NCI-H345 (cell line): ENCODE measurements at places on chromosomes 12 and 14.

DNA sequence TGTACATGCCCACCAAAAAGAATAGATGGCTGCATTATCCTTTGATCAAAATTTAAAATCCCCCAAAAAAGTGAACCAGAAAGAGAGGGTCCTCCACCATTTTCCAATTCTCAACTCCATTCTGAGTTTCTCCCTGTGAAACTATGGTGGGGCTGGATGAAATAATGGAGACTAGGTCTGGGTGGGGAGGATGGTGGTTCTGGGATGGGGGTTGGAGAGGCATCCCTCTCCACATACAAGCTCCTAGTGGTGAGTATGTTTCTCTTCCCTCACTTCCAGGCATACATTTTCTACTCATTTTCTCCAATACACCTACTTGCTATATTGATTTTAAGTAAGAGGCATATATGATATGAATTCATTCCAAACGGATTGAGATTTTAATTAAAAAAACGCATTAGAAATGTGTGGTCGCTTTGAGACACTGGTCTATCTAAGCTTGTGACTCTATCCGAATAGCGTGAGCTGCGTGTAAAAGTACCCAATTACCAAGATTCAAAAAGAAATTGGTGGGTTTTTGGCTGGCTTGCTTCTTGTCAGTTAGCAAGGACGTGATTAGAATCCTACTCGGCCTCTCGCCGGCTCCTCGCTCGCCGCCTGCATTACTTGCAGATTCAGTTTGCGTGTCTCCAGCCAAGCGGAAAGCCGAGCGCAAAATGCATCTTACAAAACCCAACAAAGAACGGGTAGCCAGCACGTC is 3.4 kb downstream of the ASCL1 start:
- DNase-seq, result peak; percentile 77

- DNase-seq, result no peak
Observed at GRCh38 chr12:108850854-108851573, 6.4 kb downstream of the SSH1 start.

DNA sequence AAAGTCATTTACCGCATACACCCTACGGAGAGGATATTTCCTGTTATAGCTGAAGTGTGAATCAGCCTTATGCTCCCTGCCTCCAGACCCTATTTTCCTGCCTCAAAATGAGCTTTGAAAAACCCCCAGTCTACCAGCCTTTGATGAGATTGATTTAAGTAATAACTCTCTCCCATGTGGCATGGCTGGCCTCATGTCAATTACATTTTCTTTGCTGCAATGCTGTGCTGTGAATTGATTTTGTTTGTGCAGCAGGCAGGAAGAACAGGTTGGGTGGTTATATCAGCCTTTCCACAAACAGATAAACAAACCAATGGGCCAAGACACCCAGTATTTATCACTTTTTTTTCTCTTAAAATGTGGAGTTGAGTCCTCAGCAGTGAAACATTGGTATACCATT is 1105.5 kb upstream of the TMEM132C start:
- no peak for DNase-seq

DNA sequence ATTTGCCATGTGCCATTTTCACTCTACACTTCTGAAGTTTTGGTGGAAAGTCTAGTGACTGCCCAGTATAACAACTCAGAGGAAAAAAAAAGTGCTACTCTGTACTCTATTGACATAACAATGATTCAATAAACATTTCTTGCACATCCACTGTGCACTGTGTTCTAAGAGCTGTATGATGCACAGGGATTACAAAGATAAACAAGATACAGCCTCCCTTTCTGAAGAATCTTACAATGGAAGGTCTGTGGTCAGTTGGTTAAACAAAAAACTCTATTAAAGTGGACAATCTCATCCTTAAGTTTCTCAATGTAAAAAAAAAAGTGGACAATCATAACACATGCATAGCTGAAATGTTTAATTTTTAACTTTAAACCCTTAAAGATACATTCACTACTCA is 105.7 kb upstream of the RASSF8 start:
- DNase-seq, result no peak

DNA sequence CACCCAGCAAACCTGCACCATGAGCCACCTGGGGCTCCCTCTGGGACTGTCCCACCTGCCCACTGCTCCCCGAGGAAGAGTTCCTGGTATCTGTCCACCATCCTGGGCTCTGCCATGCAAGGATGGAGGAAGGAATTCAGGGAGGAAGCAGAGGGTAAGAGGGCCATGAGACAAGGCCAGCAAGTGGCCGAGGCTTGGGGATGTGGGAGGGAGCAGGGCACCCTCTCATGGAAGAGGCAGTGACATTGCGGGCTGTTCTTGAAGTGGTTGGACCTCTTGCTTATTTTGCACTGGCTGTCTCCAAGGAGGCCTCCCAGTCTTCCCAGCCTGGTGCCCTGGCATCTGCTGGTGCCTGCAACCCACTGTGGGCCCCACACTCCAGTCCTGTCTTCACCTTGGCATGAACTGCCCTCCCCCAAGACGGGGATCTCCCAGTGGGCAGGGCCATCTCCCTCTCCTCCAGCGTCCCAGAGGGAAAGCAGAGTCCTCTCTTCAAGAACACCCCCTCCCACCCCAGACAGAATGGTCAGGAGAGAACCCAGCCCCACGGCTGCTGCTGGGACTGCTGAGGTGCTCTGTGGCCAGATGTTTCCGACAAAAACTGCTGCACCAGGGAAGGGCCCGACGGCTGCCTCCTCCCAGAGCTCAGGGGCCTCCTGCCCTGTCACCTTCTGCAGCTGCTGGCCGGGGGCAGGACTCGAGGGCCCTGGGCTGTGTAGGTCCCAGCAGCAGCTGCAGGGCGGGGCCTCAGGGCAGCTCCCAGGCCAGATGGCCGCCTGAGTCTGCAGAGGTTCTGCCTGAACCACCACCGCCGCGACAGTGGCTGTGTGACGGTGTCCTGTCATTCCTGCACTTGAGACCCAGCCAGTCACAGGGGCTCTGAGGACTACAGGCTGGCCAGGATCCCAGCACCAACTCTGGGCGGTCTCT is 1.8 kb upstream of the AKT1 start:
- no peak for DNase-seq

DNA sequence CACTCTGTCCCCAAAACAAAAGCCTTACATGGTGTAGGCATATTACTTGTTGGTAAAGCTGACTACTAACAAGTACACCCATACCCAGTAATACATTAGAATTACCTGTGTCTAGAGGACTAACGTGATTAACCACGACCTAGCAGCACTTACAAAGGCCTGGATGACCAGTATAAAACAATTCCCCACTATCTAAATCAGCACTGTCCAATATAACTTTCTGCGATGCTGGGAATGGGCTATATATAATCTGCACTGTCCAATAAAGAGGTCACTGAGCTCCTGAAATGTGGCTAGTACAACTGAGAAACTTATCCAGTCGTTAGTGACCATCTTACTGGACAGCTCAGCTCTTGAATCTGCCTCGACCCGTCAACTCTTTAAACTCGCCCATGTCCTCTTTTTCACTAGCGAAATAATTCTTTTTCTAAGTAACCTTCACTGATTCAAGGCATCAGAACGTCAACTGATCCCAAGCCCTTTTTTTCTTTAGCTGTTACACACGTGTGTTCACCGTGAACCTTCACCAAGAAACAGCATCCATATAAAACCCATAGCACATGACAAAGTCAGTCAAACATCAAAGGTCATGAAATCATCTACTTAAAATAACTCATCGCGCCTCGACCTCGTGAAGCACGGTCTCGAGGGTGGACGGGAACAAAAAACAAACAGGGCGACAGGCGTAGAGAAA is 905 bp upstream of the CIPC start:
- DNase-seq, result no peak

GRCh38 chr14:75053396-75054291 is 2.4 kb upstream of the MLH3 start:
- no peak for DNase-seq

GRCh38 chr14:56119201-56119981 is 1.2 kb downstream of the PELI2 start:
- peak; percentile 49 for DNase-seq

GRCh38 chr12:95605875-95606274 is 54.6 kb upstream of the USP44 start:
- no peak for DNase-seq

- DNase-seq, result no peak
Observed at GRCh38 chr12:111607239-111607638, 8.1 kb upstream of the ATXN2 start.

- DNase-seq, result no peak
Observed at GRCh38 chr12:123928274-123928865, 44.3 kb downstream of the CCDC92 start.

- no peak for DNase-seq
Observed at GRCh38 chr12:14836336-14837210, 6.8 kb downstream of the ART4 start.

DNA sequence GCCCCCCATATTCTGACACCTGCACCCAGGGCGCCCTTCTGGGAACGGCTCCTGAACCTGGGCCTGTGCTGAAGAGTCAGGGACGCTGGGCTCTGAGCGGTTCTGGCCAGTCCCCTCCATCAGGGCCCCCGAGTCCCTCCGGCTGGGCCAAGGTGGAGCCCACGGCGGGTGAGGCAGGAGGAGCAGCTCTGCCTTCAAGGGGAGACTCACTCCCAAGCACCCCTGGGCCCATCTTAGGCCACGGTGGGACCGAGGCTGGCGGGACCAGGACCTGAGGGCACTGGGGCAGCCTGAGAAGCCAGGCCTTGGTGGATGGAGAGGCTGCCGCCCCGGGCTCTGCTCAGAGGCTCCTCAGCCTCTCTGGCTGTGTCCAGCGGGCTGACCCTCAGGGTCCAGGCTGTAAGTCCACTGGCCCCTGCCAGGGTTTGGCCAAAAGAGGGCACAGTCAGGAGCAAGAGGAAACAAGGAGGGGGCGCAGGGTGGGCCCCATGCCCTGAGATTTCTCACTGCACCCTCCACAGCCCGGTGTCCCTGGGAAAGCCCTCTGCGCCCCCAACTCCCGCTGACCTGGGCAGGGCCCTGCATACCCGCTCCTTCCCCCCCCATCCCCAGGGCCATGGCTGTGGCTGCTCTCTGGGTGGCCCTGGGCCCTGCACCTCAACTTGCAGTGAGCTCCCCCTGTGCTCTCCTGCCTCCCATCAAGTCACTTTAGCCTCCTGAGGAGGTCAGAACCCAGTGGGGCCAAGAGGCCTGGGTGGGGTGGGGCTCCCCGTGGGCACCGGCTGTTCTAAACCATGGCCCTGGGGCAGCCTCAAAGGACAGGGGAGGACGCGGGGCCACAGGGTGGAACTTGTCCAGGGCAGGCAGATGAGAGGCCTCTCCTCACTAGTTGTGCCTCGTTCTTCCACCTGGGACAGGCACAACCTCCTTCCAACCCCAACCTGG is 266.4 kb upstream of the SFSWAP start:
- no peak for DNase-seq

- no peak for DNase-seq
Observed at GRCh38 chr12:82523996-82524395, 162.7 kb upstream of the TMTC2 start.

DNA sequence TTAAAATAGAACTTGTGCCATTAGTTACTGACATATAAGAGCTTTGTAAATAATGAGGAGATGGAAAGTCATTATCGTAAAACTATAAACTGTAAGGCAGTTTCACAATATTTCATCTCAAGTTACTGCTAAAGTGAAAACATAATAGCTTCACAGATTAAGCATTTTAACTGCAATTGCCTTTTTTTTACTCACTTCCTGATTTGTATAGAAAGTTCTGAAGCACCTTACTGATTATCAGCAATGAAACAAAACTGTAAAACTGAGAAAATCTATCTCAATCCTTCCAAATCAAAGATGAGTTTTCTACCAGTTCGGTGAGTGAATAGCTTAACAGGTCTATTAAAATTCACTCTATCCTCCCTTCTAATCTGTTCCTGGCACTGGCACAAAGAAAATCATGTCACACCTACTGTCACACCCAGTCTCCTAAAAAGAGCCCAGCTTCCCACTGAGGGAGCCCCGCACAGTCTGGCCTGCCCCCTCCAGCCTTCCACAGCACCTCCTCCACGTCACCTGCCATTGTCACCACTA is 161.4 kb upstream of the ABCD2 start:
- DNase-seq, result peak; percentile 76

DNA sequence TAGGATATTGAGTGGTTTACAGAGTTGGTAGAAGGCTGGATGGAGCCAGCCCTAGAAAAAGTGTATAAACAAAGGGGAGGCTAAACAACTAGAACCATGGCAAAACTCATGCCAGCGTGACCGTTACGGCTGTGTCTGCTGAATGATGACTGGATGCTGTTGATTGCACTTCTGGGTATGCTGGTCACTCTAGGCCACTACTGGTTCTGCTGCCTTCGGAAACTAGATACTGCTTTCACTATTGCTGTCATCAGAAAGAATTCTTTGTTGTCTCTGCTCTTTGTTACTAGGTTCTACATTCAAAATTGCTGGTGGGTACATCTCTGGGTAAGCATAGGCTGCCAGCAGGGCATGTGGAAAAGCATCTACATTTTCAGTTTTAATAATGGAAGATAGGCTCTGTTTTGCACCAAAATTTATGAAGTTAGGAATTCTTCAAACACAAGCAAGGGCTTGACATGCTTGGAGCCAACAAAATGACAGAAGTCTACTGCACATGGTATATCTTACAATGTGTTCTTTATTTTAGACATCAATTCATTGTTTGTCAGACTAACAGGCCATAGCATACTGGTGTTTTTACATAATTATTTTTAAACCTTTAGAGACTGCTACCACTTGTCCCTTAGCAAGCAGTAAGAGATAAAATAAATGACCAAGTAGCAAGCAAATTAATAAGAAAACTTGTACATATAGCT is 15.4 kb downstream of the MON2 start:
- no peak for DNase-seq

DNA sequence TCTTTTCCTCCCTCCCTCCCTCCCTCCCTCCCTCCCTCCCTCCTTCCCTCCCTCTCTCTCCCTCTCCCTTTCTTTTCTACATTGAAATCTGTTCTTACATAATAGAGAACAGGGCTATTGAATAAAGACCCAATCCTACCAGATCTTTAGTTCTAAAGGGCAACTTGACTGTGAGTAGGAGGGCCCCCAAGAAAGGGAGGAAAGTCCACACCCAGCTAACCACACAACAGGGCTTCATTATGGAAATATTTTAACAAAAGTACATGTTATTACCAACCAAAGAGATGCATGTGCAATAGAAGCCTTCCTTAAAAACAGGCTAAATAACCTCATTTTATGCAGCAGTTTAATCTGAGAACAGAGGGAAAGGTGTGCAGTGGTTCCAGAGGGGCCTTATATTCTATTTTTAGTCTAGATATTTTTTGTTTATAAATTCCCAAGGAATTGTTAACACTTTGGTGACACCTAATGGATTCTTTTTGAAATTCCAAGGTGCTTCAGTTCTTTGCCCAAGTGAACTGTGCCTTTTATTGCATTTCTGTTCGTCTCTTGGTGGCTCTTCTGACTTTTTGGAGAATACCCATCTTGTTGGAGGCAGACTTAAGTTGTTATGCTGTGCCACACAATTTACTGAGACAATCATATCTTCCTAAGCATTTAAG is 63.0 kb downstream of the GNS start:
- DNase-seq, result peak; percentile 4

DNA sequence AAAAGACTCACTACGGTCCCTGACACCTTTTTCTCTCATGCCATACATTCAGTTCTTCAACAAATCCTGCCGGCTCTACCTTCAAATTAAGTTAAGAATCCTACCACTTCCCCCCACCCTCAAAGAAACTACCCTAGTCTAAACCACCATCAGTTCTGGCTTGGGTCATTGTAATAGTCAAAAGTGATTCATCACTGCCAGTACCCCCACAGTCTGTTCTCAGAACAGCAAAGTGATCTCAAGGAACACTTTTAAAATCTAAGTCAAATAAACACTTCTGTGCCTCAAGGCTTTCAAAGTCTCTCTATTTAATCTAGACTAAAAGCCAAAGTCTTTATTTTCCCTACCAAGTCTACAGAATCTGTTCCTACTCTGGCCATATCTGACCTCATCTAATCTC is 12.0 kb upstream of the FAM234B start:
- no peak for DNase-seq
